ENCODE measurements at places on chromosomes 3 and 15.
A peak's percentile ranks its signal among the peaks of the same experiment; 100 is the strongest.

- peak; percentile 81 for DNase-seq
These were observed 52.3 kb upstream of the CHRNA7 start for GRCh38 chr15:31977812-31978661.

- no peak for DNase-seq
These were observed 187.7 kb upstream of the SLC24A5 start for GRCh38 chr15:47932951-47933641.

- peak; percentile 59 for DNase-seq
These were observed 164.8 kb downstream of the ERC2 start for GRCh38 chr3:56303487-56303886.

DNA sequence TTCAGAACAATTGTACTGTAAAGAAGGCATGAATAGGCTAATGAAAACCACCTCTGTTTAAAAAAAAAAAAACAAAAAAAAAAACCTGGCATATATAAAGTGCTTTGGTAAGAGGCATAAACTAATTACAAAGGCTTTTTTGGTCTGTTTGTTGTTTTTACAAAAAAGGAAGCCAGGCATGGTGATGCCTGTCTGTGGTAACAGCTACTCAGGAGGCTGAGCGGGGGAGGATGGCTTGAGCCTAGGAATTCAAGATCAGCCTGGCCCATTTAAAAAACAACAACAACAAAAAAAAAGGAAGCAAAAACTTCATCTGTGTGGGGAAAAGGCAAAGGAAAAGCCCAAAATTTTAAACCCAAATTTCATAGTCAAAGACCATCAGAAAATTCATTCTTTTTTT is 47.0 kb downstream of the OSBPL10 start:
- DNase-seq: no peak

DNA sequence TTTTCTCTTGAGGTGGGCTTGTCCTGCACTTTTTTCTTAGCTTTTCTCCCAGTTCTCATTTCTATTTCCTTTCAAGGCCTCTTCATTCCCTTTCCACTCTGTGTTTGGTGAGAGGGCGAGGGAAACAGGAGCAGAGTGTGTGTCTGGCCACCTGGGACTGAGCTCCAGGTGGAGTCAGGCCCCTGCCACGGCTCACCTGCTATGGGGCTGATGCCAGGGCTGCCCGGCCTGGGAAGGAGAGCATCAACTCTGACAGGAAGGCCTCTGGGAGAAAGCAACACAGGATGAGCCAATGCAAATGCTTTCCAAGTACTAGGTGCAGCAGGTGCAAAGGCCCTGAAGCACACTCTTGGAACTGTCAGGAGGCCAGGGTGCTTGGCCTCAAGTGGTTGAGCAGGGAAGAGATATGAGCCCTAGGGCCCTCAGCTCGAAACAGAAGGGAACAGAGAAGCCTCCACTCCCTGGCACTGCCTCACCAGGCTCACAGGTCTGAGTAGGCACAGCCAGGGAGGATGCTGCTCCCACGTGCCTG is 27.3 kb upstream of the DUSP7 start:
- no peak for DNase-seq

DNA sequence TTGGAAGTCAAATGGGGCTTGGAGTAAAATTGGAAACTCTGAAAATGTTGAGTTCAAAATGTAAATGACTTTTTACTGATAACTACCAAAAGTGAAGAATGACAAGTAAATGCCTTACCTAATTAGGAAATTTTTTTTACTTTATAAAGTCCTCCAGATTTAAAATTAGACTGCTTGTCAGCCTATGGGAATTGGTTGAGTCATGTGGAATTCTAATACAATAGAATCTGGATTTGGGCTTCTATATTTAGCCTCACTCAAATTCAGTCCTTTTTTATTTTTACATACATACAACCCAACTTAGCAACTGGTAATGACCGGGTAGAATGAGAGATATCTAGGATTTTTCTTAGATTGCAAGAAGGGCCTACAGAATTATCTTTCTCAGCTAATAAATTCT is 158.9 kb upstream of the CADPS start:
- DNase-seq: no peak

GRCh38 chr15:77503240-77503639 is 82.6 kb downstream of the HMG20A start:
- no peak for DNase-seq

DNA sequence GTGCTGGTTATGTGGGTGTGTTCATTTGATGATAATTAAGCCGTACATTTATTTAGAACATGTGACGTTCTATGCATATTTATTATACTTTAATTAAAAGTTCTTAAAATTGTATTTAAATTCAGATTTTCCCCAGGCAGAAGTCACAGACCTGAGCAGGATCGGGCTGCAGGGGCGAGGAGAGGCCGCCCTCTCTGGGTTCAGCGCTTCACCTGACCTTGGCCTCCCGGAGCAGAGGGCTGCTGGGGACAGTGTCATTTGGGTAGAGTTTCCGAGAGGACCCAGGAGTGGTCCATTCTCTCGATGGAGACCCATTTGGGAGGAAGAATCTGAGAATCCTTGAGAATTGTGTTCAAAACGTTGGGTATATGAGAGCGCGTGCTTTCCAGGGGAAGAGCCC is 12.0 kb upstream of the TOPBP1 start:
- no peak for DNase-seq
